ENCODE measurements at places on chromosomes 5 and 9.

- peak; percentile 10 for DNase-seq
These were observed 299.1 kb upstream of the EFNA5 start for GRCh38 chr5:107969847-107970246.

DNA sequence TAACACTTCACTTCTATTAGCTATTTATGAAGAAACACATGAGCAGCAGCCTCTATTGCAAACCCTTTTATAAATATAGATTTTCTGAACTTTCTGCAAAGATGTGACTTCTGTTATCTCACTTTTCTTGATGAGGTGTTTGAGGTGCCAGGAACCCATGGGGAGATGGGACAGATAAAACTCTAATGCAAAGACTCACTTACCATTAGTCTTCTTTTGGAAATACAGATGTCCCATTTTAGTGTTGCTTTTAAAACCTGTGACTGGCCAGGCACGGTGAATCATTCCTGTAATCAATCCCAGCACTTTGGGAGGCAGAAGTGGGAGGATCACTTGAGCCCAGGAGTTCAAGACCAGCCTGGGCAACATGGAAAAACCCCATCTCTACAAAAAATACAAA, 171.3 kb upstream of the GAS1 start:
- no peak for DNase-seq

DNA sequence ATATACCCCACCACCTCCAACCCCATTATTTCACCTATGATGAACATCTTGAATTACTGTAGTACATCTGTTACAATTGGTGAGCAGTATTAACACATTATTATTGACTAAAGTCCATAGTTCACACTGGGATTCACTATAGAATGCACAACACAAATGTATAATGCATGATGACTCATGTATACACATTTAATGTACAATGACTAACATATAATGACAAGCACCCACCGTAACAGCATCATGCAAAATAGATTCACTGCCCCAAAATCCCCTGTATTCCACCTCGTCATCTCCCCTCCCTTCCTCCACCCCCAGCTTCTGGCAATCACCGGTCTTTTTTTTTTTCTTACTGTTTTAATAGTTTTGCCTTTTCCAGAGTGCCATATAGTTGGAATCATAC, 47.1 kb upstream of the NEK6 start:
- no peak for DNase-seq

GRCh38 chr9:38372762-38373619, 19.5 kb upstream of the ALDH1B1 start:
- DNase-seq = no peak

DNA sequence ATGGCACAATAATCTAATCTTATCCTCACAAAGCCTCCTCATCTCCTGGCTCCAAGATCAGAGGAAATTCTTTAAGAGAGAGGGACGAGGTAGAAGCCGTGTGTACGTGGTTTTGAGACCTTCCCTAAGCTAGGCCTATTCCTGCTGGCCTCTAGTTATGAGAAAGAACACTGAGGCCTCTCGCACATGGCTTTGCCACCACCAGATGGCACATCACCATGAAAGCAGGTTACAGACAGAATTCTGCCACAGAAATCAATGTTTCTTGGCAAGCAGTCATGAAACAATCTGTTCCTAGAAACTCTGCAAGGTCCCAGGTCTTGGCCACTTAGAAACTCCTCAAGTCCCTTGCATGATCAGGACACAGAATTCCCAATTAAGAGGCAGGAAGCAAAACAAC, 268.2 kb upstream of the TAS2R1 start:
- peak; percentile 49 for DNase-seq

- DNase-seq = no peak
These were observed 322.9 kb downstream of the TMEM38B start for GRCh38 chr9:106017198-106017740.

DNA sequence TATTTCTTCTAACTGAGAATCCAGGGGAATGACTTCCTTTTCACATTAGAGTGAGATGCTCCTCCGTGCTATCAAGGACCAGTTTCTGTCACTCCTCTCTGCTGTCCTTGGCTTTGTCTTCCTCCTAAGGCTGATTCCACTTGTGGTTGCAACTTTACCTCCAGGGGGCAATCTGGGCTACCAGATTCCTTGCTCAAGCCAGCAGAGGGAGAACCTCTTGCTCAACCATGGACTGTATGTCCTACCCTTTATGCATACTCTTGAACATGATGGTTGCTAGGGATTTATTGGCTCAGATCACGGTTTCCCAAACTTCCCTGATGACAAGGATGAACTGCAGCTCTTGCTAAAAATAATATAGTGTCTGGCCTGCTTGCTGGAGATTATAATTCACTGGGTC, 24.0 kb downstream of the NNT start:
- DNase-seq = peak; percentile 63

GRCh38 chr9:132160802-132161742, 786 bp upstream of the NTNG2 start:
- peak; percentile 68 for DNase-seq

GRCh38 chr9:15018096-15018637, 107.9 kb upstream of the FREM1 start:
- DNase-seq = no peak

- DNase-seq = peak; percentile 11
These were observed 50.2 kb downstream of the MED10 start for GRCh38 chr5:6328173-6328572.

DNA sequence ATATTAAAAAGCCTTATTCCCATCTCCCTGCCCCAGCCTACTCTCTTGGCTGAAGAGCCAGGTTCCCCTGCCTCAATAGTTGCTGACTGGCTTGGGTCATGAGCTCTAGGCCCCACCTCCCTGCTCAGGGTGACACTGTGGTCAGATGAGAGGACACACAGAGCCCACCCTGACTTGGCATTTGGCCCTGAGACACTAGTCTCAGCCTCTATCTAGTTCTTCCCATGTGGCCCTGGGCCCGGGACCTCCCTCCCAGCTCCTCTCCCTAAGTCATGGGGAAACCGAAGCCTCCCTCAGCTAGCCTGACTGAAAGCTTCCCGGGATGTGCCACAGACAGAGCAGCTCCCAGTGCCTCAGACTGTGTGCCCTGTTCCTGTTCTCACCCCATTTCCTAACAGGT, 5.8 kb upstream of the MYOZ3 start:
- DNase-seq = no peak

GRCh38 chr5:52999344-52999949, 10.3 kb downstream of the ITGA2 start:
- peak; percentile 77 for DNase-seq

DNA sequence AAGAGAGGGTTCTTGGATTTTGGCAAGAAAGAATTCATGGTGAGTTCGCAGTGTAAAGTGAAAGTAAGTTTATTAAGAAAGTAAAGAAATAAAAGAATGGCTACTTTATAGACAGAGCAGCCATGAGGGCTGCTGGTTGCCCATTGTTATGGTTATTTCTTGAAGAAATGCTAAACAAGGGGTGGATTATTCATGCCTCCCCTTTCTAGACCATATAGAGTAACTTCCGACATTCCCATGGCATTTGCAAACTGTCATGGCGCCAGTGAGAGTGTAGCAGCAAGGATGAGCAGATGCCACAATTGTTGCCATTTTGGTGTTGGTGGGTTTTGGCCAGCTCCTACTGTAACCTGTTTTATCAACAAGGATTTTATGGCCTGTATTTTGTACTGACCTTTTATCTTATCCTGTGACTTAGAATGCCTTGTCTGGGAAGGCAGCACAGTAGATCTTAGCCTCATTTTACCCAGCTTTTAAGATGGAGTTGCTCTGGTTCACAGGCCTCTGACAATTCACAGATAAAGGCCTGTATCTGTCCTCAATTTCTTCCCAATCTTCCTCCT, 1026.1 kb upstream of the DMAC1 start:
- DNase-seq = no peak

DNA sequence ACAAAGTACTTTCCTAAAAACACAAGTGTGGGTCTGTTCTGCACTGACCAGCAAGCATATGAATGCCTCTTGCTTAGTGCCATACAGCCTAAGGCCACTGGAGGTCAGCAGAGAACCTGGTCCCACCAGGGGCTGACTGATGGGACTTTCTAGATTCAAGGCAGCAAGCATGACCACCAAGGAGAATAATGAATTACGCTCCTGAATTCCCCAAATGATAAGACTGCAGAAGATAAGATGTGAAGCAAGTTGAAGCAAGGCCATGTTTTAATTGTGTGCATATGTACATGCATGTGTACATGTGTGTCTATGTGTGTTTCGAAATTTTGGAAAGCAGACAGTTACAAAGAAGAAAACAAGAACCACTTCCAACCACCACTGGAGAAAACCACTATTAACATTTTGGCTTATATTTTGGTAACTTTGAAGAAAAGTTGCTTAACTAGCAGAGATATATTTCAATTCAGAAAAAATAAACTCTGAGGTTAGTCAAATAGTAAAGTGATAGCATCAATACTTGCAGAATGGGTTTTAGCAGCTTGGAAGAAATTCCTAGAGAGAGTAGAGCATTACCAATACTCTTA, 70.5 kb downstream of the ERP44 start:
- peak; percentile 72 for DNase-seq

GRCh38 chr5:162360373-162360931, 292.9 kb downstream of the GABRG2 start:
- no peak for DNase-seq

DNA sequence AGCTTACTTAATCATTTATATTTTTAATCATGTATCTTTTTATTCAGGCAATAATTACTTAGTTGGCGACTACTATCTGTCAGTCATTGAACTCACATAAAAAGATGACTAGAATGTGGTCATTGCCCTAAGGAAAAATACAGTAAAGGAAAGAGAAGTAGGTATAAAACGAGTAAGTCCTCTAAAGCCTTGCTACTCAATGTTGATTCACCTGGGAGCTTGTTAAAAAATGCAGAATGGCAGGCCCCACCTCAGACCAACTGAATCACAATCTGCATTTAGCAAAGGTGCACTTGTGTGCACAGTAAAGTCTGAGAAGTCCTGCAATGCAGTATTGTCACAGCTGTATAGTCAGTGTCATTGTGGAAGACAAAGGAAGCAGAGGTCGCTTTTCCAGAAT, 592.4 kb downstream of the CSNK1G3 start:
- no peak for DNase-seq

GRCh38 chr9:37218800-37219425, 98.5 kb downstream of the ZCCHC7 start:
- DNase-seq = no peak

DNA sequence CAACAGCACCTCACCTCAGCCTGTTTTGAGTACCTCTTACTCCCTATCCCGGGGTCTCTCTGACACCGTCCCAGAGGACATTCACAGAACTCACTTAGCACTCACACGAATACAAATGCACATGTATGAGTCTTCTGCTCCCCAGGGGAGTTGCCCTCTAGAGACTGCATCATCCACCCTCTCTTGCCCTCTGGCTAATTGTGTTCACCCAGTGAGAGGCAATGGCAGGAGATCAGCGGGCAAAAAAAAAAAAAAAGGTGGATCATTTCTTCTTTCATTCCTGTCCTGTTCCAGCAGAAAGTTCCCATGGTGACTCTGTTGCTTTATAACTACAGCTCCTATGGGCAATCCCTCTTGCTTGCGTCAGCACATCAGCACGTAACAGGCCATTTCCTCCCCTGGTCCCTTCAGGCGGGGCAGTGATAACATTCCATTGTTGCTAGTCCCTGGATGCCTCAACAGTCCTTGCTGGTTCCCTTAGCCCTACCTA, 23.5 kb upstream of the SNX2 start:
- DNase-seq = peak; percentile 18

DNA sequence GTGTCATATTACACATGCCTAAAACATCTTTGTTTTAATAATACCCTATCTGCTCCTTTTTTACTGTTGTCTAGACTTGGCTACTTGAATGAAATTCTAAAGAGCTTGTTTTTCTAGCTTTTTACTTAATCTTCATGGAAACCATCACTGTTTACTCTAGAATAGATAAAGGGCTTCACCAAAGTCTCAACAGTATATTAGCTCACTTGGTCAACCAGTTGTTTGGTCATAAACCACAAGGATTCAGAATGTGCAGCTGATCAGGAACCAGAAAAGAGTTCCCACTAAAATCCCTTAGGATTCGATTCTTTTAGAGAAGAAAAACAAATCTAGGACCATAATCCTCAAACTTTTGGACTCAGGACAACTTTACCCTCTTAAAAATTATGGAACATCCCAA, 38.0 kb downstream of the CDO1 start:
- DNase-seq = no peak

GRCh38 chr5:123359454-123360200, 63.6 kb downstream of the CEP120 start:
- DNase-seq = peak; percentile 13

DNA sequence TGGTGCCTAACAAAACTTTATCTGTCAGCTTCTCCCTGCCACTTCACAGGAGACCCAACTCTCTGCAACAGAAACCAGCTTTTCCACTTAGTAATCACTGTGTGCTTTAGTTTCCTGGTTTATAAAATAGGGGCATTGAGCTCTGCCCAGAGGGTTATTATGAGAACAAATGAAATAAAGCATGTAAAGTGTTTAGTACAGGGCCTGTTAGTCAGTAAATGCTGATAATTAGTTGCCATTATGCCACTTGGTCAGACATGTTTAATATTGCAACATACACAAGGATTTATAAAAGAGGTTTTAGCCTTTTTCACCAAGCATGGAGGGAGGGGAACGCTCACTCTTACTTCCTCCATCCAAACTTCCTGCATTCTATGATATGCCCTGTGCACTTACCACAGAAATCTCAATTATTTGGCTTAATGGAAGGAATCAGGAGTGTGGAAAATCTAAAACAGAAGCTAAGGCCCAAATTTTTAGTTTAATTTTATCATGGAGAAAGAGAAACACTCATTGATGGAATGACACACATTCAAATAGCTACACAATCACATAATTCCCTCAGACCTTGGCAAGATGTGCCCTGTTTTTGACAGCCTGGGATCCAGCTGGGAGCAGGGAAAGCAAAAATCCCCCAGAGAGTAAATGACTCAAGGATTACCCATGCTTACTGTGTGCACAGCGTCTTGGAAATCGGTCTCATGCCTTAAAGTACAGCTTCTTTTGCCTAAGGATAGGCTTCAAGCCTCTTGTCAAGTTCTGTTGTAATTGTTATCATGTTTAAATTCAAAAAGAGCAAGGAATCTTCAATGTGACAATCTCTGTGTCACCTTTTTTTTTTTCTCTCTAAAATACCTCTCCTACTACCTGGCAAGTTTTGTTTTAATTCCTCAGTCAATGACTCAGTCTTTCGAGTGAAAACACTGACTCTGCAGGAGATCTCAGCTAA, 34.0 kb downstream of the ZNF474 start:
- peak; percentile 98 for DNase-seq

DNA sequence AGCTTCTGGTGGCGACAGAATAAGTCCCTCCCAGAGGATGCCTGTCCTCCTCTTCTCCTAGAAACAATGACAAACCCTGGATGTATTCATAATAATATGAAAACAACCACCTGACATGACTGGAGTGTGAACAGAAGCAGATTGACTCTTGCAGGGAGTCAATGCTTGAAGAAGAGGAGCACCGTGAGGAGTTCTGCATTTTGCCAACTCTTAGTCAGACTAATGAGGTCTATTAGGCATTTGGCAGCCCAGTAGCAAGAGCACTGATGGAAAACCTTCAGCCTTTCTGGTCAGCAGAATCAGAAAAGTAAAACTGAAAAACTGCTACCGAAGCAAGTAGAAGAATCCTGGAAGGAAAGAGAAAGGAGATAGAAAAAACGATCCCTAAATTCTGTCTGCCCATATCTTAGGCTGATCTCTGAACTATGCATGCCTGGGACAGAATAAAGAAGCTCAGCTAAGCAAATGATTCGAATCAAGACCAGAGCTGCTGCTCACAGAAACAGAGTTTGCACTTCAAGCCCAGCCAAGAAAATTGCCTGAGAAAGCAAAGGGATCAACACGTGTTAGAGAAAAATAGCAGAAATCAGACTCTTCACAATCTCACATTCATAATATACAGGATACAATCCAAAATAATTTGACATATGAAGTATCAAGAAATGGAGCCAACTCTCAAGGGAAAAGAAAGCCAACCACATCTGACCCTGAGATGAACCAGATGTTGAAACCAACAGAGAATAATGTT, 69.5 kb upstream of the OSMR start:
- DNase-seq = peak; percentile 16
